ENCODE measurements at places on chromosomes 1 and 21.

GRCh38 chr1:83704350-83704749 is 294.6 kb downstream of the TTLL7 start:
- no peak for DNase-seq

DNA sequence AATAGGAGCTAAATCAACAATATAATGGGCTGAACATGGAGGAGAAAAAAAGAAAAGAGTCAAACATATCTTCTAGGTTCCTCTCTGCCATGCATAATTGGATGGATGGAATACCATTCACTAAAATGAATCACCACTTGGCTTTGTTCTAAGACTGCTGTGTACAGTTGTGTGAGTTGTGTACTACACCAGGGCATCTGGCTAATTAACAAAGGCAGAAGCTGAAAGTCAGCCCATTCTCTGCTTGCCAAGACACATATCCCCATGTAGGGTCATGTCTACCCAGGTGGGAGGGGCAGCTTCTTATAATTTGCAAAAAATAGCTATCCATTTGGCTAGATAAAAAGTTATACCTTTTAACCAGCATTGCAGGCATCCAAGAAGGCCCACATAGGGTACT is 21.0 kb downstream of the JUN start:
- DNase-seq, result no peak

GRCh38 chr1:9577423-9577822 is 11.3 kb upstream of the TMEM201 start:
- DNase-seq, result no peak

DNA sequence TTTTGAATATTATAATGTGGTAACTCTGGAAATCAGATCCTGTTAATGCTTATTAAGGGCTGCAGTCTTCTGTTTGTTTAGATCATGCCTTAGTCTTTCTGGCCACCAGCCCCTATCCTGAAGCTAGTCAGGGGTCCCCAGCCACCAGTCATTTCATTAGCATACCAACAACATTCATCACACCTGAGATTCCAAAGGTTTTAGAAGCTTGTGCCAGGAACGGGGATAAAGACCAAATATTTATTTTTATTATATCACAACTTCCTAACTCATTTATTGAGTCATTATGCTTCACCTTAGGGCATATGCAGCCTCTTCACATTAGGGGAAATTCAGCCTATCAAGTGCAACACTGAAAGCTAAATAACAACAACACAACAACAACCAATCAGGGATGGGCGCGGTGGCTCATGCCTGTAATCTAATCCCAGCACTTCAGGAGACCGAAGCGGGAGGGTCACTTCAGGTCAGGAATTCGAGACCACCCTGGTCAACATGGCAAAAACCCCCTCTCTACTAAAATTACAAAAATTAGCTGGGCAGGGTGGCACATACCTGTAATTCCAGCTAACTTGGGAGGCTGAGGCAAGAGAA is 2.9 kb upstream of the PSEN2 start:
- no peak for DNase-seq

DNA sequence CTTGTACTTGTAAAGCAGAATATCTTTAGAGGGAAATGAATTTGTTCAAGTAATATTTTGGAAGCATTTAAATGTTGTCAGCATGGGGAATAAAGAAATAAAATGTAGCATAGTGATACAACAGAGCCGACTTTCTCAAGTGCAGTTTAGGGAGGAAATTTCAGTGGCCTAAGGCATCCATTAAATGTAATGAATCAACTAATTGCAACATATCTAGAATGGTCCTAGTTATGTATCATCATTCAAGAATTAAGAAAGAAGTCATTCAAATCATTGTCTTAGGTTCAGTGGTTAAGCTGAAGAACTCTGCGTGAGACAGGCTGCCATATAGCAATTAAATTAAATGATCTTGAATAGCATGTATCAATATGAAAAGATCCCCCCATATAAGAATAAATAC is 360.7 kb downstream of the TBX15 start:
- no peak for DNase-seq
